IPS DF 6.9 (cell line): ENCODE measurements at places on chromosomes 4 and X.

DNA sequence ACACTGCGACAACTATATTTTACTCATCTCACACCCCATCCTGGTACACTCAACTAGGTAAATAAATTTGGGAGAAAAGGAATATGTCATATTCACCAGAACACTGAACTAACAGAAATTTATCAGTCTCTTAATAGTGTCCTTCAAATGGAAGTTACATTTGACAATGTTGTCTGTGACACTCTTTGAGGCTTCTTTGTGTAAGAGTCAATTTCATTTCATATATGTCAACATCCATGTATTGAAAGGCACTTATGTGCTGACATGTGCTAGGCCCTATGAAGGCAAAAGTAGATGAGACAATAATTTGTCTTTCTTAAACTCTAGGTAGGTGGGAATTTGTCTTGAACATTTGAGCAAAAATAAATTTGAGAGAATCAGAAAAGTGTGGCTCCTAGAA lies 82.0 kb downstream of the TECRL start:
- DNase-seq, result no peak

DNA sequence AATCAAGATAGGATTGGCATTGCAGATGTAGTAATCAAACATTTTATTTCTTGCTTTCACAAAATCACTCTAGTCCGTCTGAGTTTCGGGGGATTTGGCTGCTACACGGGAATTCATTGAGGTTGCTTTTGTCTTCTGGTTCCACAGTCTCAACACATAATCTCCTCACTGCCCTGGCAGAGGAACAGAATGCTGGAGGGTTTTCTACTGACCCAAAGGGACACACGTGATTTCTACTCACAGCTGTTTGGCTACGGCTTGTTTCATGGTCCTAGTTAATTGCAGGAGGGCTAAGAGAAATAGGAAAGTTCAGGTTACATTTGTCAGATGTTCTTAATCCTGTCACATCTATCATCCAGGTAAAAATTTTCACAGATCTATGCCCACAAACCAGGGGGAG lies 1811.6 kb downstream of the ARAP2 start:
- DNase-seq, result no peak

GRCh38 chr4:20418861-20419451 lies 167.3 kb downstream of the SLIT2 start:
- no peak for DNase-seq

- no peak for DNase-seq
Observed at GRCh38 chr4:118751629-118752323, 66.6 kb downstream of the METTL14 start.

DNA sequence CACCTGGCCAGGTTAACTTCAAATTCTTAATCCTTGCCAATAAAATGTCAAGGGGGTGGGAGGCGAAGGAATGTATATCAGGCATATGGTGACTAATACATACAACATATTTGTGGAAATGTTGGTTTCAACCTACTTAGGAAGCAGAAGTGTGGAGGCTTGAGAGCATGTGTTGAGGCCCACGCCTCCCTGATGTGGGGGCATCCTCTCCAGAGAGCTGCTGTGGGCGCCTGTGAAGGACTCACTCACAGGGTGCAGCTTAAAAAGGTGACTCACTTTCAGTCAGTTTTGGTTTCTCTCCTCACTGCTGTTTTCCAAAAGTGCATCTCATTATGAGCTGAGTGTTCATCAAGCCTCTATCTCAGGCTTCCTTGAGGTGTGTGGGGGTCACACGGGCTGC lies 27.5 kb downstream of the LNX1 start:
- DNase-seq, result no peak

DNA sequence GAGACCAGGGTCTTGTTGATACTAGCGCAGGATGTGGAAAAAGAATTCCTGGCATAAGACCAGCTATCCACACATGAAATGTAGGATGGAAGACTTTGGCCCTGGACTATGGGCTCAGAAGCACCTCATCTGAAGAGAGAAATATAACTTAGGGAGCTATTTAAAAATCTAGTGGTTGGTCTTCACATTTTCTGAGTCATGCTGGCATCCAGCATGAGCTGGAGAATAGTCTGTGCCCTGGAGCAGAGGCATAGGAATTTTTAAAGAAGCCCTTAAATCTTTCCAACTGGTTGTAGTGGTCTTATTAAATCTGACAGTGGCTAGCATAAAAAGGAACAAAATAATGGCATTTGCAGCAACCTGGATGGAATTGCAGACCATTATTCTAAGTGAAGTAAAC lies 86.3 kb downstream of the SMARCA5 start:
- no peak for DNase-seq

DNA sequence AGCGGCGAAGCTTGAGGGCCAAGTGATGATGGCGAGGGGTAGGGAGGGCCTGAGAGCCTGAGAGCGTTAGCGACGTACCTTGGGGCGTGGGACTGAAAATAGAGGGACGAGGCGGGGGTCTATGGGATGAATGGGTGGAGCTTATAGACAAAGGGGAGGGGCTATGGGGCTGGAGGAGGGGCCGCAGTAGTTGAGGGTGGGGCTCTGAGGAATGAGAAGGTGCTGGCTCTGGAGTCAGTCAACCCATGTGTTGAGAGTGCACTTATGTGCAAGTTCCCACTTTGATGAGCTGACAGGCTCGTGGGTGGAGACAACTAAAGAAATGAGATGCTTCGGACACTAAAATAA lies 488 bp downstream of the TBC1D25 start:
- DNase-seq, result no peak

GRCh38 chr4:153649572-153649991 lies 34.5 kb upstream of the TLR2 start:
- no peak for DNase-seq

DNA sequence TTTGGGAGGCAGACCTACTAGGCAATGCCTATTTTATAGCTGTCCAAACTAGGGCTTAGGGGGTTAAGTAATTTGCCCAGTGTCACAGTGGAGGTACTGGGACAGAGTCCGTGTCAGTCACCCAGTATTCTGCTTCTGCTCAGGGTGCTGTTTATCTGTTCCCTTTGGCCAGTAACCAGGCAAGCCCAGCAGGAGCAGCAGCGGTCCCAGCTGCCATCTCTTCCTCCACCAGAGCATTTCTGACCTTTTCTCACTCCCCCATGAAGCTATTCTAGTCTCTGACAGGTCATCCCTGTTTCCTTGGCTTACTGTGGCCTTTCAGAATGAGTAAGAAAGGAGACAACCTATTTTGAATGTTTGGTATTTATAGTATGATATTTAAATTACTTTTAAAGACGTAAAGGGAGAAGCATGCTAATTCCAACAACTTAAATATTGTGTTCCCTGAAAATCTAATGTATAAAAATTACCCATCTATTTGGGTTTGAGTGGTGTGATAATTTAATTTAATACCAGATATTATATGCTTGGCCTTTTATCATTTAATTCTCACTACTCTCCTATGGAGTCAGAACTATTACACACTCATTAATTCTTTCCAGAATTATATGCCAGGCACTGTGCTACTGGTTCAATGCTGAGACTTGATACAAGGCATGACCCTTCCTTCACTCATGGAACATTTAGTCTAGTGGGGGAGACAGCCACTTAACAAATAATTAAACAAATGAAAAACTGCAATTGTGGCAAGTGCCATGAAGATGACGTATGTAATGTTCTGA lies 60.6 kb downstream of the RPS6KA3 start:
- DNase-seq, result no peak
